ENCODE measurements at places on chromosomes 6 and 20.
A peak's percentile ranks its signal among the peaks of the same experiment; 100 is the strongest.

DNA sequence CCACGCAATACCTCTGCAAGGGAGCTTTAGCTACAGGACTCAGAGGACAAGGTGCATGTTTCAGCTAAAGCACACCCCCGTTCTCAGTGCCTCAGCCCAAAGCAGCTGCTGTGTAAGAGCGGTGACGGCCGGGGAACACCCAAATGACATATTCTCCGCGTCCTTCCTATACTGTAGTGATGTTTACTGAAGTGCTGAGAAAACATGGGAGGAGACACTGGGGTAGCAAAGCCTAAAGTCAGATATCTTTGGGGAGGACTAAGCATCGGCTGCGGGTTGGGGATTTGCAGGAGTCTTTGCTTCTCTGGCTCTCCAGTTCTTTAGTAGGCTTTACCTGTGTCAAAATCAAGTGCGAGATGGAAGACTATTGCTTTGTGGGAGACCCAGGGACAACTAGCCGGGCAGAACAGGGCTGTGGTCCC lies 1.7 kb downstream of the SLC22A23 start:
- no peak for DNase-seq

DNA sequence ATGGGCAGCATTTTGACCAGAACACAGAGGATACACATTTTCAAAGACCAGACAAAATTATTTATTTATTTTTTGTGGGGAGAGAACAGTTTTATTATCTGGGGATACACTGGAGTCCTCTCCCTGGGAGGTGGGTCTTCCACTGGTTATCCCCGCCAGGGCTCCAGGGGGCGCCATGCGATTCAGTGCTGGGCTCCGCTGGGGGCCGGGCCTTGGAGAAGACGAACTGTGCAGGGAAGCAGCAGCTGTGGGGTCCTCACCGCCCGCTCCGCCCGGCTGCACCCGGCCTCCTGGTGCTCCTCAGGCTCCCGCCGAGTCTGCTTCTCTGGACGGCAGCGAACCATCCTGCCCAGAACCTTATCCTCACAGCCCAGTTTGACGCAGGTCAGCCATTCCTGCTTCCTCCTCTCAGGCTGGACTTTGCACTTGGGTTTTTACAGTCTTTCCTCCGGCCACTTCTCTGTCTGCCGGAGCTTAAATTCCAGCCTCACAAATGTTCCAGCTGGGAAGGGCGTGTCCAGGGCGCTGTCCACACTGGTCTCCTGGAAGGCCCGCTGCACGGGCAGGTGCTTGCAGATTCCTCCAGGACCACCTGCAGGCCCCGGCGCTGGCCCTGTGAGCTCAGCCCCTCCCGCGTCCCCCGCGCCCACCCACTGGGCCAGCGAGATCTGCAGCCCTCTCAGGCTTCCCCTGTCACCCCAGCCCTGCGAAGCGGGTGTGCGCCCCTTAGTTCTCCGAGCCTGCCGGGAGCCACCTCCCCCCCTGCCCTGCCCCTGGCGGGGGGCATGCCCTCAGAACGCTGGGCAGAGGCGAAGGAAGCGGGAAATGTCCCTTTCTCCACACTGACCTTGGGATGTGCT lies 1830.0 kb upstream of the DEFB115 start:
- no peak for DNase-seq

- no peak for DNase-seq
These were observed 103.6 kb downstream of the KIF13A start for GRCh38 chr6:17883665-17884497.

GRCh38 chr6:126419901-126420300 lies 80.0 kb downstream of the CENPW start:
- DNase-seq = no peak

DNA sequence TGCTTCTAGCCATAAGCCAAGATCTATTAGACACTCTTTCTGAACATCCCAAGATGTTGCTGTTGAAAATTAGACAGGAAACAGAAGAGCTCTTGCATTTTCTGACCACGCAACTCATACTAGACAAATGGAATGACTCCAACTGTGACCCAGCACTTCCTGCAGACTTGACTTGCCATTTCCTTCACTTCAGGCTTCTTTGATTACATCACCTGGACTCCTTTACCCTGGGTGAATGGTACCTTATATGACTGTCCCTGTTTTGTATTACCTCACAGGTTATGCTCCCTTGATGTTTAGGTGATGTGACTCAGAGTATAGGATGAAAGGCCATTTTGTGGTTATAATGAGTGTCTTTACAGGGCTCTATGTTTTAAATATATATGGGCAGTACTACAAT lies 236.1 kb downstream of the BMP2 start:
- no peak for DNase-seq

GRCh38 chr6:97094376-97094775 lies 169.8 kb downstream of the KLHL32 start:
- no peak for DNase-seq

- peak; percentile 52 for DNase-seq
These were observed 4.6 kb downstream of the SDC4 start for GRCh38 chr20:45343532-45344167.

GRCh38 chr6:43185391-43185985 lies 3.5 kb downstream of the CUL9 start:
- DNase-seq = no peak

DNA sequence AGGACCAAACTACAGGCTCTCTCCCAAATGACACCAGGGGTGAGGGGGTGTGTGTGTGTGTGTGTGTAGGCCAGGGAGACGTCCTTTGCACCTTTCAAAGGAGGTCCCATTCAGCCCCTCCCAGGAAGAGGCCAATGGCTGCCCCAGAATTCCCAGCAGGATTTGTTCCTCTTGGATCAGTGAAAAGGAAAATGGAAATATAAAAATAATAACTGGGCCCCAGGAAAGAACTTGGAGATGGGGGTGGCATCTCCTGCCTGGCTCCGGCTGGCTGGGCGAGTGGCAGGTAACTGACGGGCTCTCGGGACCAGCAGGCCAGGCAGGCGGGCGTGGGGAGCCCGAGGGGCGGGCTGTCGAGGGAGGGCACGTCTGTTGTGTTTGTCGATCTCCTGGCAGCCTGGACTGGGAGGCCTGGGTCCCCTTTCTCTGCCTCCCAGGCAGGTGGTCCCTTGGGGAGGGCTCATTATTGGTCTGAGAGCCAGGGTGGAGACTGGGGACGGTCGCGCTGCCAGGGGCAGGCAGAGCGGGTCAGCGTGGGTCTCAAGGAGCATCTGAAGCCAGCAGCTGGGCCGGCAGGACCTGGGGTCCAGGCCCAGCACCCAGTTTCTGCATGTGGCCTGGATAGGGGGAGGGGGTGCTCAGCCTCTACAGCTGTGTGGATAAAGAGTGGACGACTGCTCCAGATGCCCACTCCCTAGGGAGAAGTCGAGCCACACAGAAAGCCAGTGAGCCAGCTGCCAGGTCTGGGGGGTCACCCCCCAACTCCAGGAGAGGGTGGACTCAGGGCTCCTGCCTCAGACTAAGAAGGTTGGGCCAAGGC lies 3.1 kb downstream of the NOL4L start:
- no peak for DNase-seq

DNA sequence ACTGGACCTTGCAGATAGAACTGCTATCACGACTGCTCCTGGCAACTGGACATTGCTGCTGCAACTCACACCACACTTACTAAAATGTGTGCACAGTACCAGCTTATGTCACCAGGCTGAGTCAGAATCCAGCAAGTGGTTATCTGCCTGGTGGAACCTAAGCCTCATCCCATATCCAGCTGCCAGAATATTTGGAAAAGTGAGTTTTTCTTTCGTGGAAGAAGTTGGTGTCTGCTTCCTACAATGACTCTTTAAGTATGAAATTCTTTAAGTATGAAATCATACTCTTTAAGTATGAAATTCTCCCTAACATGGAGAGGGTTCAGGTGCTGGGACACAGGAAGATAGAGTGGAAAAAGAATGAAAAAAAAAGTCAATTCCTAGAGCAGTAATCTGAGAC lies 16.4 kb upstream of the POLR1H start:
- DNase-seq = peak; percentile 37

DNA sequence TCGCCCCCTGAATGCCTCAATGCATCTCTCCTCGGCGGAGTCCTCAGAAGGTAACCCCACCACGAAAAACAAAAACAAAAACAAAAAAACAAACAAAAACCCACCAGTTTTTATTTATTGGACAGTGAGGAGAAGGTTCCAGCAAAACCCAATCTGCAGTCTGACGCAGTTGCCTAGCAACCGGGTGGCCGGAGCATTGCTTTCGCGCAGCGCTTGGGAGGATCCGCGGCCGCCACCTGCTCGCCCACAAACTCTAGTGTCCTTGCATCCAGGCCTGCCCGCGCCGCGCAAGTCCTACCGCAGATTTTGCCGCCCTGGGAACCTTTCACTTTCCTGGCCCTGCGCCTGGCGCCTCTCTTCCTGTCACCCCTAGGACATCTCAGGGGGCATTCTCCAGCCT lies 17.6 kb downstream of the TFAP2B start:
- DNase-seq = no peak

GRCh38 chr20:54122189-54122588 lies 51.6 kb downstream of the CYP24A1 start:
- peak; percentile 51 for DNase-seq

DNA sequence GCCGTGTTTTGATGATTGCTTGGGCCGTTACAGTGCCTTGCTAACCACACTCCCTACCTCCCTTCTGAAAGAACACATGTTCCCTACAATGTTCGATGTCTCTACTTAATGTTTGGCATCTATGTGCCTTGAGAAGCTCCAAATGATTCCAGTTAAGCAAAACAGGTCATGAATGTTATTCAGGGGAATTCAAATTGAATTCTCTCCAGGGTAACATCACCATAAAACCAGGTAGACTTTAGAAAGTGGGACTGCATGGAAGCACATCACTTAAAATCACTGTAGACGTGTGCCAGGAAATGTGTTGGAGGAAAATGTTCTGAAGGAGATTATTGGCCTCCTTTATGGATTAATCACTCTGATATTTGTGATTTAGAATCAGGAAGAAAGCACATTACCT lies 128.1 kb downstream of the ADAT2 start:
- no peak for DNase-seq

- DNase-seq = no peak
These were observed 86.3 kb upstream of the ESR1 start for GRCh38 chr6:151721146-151721545.

GRCh38 chr20:59515013-59515905 lies 89.1 kb upstream of the PHACTR3 start:
- DNase-seq = peak; percentile 13

GRCh38 chr6:156599366-156599765 lies 177.8 kb upstream of the ARID1B start:
- no peak for DNase-seq

- DNase-seq = no peak
These were observed 47.6 kb downstream of the RANBP9 start for GRCh38 chr6:13663986-13664385.

DNA sequence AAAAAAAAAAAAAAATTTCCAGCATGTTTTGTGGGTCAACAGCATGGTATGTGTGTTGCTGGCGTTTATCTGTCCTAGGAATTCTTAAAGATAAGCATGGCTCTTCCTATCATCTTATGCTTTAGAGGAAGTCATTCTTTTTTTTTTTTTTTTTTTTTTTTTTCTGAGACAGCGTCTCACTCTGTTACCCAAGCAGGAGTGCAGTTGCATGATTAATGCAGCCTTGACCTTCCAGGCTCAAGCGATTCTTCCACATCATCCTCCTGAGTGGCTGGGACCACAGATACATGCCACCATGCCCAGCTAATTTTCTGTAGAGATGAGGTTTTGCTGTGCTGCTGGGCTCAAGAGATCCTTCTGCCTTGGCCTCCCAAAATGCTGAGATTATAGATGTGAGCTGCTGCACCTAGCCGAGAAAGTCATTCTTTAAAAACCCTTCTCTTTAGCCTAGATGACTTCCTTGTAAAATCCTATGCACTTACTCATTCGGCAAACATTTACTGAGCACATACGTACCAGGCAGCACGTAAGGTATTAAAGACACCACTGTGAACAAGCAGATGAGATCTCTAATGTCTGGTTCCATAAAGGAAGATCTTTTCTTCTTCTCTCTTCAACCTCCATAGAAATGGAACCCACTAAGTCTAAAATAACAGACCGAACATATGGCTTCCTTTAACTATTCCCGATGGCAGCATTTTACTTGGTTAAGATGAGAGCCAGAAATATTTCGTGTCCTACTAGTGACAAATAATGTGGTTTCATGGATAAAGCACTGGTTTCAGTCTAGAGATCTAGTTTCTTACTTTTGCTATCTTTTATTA lies 122.4 kb downstream of the RIN2 start:
- peak; percentile 92 for DNase-seq

- no peak for DNase-seq
These were observed 24.6 kb downstream of the SPATA2 start for GRCh38 chr20:49890471-49891361.

GRCh38 chr20:50725724-50726005 lies 5.7 kb upstream of the PARD6B start:
- no peak for DNase-seq

- peak; percentile 18 for DNase-seq
These were observed 22.6 kb downstream of the CST4 start for GRCh38 chr20:23666189-23666588.

DNA sequence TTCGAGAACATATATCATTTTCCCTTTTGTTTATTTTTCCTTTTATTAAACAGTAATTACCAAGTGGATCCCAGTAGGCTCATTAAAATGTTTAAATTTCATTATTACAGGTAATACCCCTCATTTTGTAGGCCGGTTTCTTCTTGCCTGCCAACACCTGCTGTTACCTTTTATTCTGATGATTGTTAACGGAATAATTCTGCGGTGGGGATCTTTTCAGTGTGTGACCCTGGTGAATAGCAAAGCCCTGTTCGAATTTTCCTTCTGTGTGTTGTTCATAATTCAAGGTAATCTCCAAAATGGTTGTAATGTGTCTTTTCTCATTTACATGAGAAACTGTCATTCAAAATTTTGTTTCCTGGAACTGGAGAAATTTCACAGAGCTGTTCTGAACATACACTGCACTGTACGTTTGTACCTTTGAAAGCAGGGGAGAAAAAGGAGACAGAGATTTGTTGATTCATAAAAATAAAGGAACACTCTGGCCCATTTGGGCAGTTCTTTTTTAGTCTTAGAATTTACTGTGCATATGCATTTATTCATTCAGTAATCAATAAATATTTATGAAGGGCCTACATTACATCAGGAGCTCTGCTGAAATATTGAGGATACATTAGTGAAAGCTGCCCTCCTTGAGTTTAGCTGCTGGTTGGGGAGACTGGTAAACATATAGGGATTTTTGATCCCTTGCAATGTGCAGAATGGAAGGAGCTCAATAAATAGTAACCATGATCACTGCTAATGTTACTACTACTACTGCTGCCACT lies 502.0 kb downstream of the QKI start:
- no peak for DNase-seq

GRCh38 chr6:10526156-10526555 lies 5.0 kb downstream of the GCNT2 start:
- peak; percentile 22 for DNase-seq

GRCh38 chr6:44138717-44139350 lies 11.5 kb downstream of the TMEM63B start:
- no peak for DNase-seq

- no peak for DNase-seq
These were observed 13.0 kb downstream of the UBE2J1 start for GRCh38 chr6:89339565-89339964.

GRCh38 chr6:37369321-37370201 lies 15.8 kb downstream of the RNF8 start:
- DNase-seq = no peak

DNA sequence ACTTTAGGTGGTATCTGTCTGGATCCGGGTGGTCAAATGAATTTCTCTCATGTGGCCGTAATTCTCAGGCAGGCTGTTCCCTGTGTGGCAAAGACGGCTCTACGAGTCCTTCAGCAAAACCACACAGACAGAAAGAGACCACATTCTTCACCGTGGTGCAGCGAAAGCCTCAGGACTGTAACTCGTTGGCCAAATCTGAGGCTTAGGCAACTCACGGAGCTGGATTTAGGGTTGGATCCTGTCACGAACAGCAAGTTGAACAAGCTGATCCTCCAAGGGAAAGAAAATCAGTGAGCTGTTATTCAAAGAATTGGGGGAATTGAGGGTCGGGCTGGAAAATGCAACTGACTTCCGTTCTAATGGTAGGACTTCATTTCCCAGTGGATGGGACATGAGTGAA lies 167.4 kb downstream of the ZMYND8 start:
- DNase-seq = no peak
